Femur (tissue), 1 donor: ENCODE measurements at places on chromosomes 16 and 17.

DNA sequence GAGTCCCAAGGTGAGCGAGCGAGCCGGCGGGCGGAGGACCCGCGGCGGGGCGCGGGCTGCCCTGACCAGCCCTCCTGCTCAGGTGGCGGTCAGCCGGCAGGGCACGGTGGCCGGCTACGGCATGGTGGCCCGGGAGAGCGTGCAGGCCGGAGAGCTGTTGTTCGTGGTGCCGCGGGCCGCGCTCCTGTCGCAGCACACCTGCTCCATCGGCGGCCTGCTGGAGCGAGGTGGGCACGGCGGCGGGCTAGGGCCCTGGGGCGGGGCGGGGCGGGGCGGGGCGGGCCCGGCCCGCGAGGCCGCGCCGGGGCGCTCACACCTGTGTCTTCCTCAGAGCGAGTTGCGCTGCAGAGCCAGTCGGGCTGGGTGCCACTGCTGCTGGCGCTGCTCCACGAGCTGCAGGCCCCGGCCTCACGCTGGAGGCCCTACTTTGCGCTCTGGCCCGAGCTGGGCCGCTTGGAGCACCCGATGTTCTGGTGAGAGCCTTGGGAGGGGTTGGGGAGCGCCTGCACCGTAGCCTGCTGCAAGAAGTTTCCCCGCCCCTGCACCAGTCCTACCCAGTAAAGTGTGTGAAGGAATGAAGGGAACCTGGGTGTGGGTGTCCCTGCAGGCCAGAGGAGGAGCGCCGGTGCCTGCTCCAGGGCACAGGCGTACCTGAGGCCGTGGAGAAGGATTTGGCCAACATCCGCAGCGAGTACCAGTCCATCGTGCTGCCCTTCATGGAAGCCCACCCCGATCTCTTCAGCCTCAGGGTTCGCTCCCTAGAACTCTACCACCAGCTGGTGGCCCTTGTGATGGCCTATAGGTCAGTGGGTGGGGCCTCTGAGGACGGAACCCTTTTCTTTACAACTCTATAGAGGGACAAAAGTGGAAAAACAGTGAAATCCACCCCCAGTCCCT is 802 bp downstream of the SETD6 start:
- DNase-seq, result peak; percentile 48

DNA sequence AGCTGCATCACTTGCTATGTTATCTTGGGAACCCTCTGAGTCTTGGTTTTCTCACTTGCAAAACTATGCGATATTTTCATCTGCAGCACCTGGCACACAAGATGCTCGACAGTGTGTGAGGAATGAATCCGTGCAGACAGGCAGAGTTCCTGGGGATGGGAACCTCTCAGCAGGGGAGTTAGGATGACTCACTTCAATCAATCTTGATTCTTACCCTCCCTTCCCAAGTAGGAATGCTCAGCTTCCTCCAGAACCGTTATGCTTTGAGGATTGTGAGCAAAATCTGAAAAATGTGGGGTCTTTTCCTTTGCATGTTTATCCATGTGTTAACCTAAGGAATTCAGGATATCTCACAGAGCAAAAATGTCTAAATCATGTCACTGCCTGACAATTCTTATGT is 68.9 kb upstream of the HNF1B start:
- DNase-seq, result no peak

DNA sequence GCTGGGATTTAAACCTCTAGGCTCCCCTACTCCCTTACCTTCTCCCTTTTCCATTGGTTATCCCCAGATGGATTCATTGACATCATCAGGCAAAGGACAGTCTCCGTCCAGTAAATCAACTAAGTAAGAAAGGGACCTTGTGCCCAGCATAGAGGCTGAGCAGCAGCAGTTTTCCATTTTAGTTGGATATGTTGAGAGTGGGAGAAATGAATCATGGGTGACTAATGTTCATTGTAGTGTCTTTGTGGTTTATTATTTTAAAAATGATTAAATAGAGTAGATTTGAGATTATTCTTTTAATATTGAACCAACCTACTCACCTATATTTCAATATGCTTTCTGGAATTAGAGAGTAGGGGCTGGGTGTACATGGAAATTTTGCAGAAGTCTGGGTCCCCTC is 99.4 kb upstream of the CACNG3 start:
- DNase-seq, result no peak

DNA sequence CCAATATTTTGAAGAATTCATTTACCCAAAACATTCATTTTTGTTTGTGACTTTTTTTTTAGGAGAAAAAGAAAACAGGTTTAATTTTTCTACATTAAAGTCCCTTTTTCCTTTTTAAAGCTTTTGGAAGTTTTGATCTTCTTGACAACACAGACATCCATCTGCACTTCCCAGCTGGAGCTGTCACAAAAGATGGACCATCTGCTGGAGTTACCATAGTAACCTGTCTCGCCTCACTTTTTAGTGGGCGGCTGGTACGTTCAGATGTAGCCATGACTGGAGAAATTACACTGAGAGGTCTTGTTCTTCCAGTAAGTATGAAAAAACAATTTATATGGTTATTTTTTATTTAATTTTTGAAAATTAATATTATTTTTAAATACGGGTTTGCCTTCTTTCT is 37.2 kb downstream of the SIAH1 start:
- DNase-seq, result no peak

- DNase-seq, result no peak
Observed at GRCh38 chr17:49970498-49970897, 1.5 kb downstream of the DLX4 start.
